ENCODE measurements at places on chromosomes 3 and 15.
A peak's percentile ranks its signal among the peaks of the same experiment; 100 is the strongest.

DNA sequence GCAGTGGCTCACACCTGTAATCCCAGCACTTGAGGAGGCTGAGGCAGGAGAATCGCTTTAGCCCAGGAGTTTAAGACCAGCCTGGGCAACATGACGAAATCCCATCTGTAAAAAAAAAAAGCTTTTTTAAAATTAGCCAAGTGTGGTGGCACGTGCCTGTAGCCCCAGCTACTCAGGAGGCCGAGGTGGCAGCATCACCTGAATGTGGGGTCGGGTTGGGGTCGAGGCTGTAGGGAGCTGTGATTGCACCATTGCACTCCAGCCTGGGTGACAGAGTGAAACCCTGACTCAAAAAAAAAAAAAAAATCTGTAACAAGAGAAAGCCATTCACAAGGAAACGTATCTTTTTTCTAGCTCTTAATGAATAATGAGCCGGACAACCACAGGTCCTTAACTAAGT lies 74.7 kb upstream of the DLG1 start:
- DNase-seq: no peak

- no peak for DNase-seq
These were observed 54.4 kb upstream of the EHHADH start for GRCh38 chr3:185308126-185308754.

- DNase-seq: peak; percentile 25
These were observed 591.5 kb upstream of the CFAP20DC start for GRCh38 chr3:59641169-59641899.

DNA sequence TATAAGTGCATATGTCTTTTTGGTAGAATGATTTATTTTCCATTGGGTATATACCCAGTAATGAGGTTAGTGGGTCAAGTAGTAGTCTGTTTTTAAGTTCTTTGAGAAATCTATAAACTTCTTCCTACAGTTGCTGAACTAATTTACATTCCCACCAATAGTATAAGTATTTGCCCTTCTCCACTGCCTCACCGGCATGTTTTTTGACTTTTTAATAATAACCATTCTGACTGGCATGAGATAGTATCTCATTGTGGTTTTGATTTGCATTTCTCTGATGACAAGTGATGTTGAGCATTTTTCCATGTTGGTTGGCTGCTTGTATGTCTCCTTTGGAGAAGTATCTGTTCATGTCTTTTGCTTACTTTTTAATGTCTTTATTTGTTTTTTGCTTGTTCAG lies 94.1 kb upstream of the TP63 start:
- DNase-seq: no peak

DNA sequence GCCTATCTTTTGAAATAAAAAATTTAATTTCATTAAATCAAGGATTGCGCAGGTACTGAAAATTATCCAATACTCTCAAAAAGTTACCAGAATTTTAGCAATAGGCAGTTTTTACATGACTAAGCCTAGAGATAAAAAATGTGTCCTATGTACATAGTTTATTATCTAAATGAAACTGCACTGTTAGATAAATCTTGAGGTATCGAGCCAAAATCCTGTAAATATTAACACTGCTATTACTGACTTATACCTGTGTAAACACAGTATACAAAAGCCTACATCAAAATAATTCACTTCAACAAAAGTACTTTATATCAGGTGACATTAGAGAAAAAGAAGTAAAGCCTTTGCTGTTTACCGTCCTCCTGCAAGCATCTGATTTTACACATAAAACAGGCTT lies 60.7 kb downstream of the TASOR start:
- DNase-seq: no peak

DNA sequence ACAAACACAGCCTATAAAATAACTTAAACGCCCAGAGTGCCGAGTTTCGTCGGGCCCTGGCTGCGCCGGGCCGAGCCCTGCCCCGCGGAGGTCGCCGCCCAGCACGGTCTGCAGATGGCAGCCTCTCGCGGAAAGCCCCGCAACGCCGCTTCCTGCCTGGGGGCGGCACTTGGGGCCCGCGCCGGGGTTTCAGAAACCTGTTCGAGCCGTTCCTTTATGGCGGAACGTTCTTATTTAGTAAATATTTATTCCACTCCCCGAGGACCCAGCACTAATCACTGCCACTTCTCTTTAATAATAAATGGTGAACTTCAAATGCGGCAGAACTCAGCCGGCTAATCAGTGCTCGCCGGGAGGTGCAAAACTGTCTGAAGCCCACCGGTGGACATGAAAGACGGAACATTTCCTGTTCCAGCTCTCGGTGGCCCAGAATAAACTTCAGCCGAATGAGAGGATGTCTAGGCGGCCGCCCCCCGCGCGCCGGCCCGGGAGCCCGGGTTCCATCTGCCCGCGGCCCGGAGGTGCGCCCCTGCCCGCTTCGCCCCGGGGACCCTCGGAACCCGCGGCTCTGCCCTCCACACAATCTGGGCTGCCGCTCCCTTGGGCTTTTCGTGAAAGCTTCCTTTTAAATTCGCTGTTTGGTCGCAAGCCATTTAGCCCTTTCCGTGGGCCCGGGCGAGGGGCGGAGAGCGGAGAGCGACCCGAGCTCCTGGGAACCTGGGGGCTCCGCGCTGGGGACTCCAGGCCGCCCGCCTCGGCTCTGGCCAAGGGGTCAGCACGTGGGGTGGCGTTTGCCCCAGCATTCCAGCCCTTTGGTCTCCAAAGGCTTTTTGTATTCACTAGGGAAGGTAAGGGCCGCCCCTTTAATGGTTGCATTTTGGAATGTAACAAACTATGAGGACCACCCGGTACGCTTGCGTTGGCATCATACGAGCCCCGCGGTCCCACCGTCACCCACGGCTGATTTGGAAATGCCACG lies 110.8 kb upstream of the ATP11B start:
- DNase-seq: no peak

DNA sequence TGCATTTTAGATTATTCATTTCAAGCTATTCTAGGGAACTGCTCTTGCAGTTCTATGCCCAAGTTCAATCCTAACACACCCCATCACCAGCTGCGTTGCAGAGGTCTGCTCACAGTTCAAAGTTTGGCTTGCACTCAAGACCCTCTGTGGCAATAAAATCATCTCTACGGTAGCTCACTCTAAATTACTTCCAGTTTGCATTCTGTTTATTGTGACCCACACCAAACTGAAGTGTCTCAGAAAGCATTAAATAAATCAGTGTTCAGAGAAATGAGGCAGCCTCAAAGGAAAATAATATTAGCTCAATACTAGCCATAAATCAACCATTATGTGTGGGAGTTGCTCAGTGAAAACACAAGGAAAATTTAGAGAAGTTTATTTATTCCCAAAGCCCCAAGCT lies 250.3 kb downstream of the MAGI1 start:
- no peak for DNase-seq

DNA sequence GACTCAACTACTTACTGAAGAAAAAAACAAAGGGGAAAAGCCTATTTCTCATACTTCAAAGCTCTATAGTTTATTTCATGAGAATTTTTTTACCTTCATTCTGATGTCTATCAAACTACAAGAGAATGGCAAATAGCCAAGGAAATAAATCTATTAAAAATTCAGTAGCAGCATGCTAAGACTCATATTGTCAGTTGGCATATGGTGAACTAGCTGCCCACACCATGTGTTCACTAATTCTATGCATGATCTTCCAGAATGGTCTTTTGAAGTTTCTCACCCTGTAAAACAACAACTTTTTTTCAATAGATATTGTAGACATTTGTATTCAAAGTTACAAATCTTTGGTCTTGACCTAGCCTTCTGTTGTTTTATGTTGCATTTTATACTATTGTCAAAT lies 386.2 kb downstream of the RSL24D1 start:
- DNase-seq: peak; percentile 34

DNA sequence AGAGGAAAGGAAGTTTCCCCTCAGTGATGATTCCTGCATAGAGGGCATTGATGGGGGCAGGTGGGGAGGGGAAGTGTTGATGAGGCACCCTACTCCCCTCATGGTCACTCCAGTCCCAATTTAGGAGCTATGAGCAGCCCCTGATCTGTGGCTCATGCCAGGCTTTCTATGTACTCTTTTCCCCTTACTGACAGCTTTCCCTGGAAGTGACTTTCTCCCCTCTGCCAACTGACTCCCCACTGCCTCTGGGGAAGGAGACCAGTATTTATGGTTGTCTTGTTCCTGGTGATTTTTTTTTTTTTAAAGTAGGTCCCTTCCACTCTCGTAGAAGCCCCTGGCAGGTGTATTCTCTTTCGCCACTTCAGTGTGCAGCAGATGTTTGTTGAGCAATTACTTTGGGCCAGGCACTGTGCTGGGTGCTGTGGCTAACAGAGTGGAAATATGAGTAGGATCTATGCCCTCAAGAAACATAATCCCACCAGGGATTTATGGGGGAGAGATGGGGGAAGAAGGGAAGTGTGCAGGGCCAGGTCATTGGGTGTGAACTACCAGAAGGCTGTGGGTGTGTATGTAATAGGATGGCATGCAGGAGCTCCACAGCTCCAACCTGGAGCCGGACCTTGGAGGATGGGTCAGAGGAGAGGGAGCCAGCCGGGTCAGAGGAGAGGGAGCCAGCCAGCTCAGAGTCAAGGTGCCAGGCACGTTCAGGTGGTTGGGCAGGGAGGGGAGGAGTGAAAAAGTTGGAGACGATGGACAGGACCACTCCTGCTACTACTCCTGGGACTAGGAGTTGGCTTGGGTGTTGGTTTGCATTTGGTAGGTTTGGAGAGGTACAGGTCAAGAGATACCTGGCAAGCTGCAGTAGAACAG lies 3.5 kb downstream of the SMAD6 start:
- no peak for DNase-seq

GRCh38 chr3:7423036-7423435 lies 562.1 kb downstream of the GRM7 start:
- DNase-seq: no peak

DNA sequence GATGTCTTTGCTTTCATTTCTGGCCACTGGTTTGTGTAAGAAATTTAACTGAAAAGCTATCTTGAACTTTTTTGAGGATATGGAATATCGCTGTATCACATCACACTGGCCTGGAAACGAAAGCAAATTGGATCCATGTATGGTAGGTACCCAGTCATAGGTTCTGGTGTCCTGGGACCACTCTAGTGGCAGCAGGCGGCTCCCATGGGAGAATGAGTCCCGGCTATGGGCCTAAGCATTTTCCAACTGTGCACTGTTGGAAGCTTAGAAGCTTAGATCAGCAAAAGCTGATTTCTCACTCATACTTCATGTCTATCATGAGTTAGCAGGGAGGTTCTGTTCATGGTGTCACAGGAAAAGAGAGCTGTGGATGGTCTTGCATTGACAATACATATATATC lies 323.2 kb downstream of the PLCL2 start:
- DNase-seq: no peak

- no peak for DNase-seq
These were observed 721 bp downstream of the ADAMTS7 start for GRCh38 chr15:78810362-78811123.

DNA sequence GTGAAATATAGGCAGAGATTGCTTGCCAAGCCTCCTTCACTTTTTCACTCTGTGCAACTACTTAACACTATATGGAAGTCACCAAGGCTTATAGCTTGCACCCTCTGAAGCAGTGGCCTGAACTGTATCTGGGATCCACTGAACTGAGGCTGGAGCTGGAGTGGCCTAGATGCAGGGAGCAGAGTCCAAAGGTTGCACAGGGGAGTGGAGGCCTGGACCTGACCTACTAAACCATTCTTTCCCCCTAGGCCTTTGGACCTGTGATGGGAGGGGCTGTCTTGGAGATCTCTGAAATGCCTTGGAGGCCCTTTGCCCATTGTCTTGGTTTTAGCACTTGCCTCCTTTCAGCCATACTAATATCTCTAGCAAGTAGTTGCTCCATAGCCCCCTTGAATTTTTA lies 57.5 kb downstream of the P2RY1 start:
- DNase-seq: no peak

DNA sequence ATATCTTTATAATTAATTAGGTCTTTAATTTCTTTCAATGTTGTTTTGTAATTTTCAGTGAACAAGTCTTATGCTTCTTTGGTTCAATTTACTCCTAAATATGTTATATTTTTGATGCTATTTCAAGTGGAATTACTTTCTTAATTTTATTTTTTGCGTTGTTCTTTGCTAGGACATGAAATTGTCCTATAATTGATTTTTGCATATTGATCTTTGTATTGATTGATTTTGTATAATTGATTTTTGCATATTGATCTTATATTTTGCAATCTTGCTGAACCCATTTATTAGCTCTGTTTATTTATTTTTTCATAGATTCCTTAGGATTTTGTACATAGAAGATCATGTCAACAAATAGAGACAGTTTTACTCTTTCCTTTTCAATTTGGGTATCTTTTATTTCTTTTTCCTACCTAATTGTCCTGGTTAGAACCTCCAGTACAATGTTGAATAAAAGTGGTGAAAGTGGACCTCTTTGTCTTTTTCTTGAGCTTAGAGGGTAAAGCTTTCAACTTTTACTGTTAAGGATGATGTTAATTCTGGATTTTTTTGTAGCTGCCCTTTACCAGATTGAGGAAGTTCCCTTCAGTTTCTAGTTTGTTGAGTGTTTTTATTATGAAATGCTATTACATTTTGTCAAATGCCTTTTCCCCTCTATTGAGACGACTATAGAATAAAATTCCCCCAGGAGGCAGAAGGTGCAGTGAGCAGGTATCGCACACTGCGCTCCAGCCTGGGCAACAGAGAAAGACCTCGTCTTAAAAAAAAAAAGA lies 36.8 kb upstream of the CCDC50 start:
- DNase-seq: no peak

GRCh38 chr3:45607790-45608189 lies 13.2 kb downstream of the LIMD1 start:
- no peak for DNase-seq

GRCh38 chr3:153260681-153261080 lies 98.7 kb downstream of the RAP2B start:
- DNase-seq: no peak

- no peak for DNase-seq
These were observed 37.7 kb downstream of the PDIA5 start for GRCh38 chr3:123104550-123104949.

DNA sequence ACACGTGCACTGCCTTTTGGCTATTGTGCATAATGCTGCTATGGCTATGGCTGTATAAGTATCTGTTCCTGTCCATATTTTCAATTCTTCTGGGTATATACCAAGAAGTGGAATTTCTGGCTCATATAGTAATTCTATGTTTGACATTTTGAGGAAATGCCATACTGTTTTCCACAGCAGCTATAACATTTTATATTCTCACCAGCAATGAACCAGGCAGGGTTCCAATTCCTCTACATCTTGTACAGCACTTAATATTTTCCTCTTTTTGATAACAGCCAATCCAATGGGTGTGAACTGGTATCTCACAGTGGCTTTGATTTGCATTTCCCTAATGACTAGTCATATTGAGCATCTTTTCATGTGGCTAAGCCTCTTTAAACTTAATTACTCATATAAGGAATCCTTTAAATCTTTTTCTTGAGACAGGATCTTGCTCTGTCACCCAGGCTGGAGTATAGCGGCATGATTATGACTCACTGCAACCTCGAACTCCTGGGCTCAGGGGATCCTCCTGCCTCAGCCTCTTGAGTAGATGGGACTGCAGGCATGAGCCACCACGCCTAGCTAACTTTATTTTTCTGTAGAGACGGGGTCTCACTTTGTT lies 38.1 kb upstream of the IGDCC4 start:
- DNase-seq: no peak

GRCh38 chr3:162769564-162769963 lies 1273.0 kb downstream of the OTOL1 start:
- DNase-seq: no peak
